Ascending aorta (tissue), 2 donors: ENCODE measurements at places on chromosomes 2 and 18. TPM values are rescaled to one million over a fixed set of nuclear protein-coding genes. Genes with fewer than 3 reads are reported as not detected.

DNA sequence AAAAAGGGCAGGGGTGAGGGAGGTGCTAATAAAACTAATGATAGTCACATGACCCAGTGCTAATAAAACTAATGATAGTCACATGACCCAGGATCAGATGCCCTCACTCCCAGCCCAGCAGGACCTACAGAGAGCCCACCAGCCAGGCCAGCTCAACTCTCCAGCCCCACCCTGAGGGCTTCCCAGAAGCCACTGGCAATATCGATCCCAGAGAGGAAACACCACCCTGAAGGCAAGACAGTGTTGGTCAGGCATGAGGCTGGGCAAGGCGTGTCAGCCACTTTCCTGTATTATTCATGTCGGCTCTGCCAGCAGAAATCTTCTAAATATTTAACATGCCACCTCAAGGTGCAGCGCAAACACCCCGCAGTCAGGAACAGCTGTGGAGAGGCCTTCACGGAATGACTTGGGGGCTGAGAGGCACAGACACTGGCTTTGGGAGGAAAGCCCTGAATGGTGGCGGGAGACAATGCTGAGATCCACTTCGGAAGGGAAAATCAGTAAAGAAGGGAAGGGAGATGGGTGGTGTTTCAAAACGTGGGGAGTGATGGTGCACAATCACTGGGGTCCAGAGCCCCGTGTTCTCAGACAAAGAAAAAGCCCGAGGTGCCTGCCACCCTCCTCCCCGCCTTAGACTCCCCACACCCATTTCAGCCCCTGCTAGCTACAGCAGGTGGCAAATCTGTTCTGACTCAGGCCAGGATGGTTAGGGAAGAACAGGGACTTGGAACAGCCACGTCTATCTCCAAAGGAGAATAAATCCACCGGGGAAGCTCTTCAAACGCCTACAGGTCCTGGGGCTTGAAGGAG is 1.4 kb downstream of the REEP1 start:
- no peaks in the 10 kb centered on the region for H3K36me3 ChIP-seq
- peak overlapping the region; percentile 79 for H3K4me3 ChIP-seq
- H3K27me3 ChIP-seq, result no peaks in the 10 kb centered on the region
- no peak for DNase-seq
- no peak overlapping the region for H3K27ac ChIP-seq

GRCh38 chr2:215900203-215900611 is 113.1 kb downstream of the MREG start:
- no peak overlapping the region for H3K4me3 ChIP-seq
- H3K27me3 ChIP-seq, result no peaks in the 10 kb centered on the region
- no peak overlapping the region for H3K27ac ChIP-seq
- peak; percentile 16 for DNase-seq
- no peaks in the 10 kb centered on the region for H3K36me3 ChIP-seq

The CCDC142 gene
- 16.5 TPM for total RNA-seq

- DNase-seq, result no peak
- H3K4me3 ChIP-seq, result no peak overlapping the region
- H3K27me3 ChIP-seq, result no peaks in the 10 kb centered on the region
These were observed 33.8 kb downstream of the GREB1 start for GRCh38 chr2:11567631-11568031.

The THSD7B gene
- not detected for total RNA-seq
